Effector memory CD4-positive, alpha-beta T cell (primary cell): ENCODE measurements at places on chromosomes 13 and 19.

GRCh38 chr19:7337380-7338194 lies 11.2 kb upstream of the ARHGEF18 start:
- no peak for DNase-seq

DNA sequence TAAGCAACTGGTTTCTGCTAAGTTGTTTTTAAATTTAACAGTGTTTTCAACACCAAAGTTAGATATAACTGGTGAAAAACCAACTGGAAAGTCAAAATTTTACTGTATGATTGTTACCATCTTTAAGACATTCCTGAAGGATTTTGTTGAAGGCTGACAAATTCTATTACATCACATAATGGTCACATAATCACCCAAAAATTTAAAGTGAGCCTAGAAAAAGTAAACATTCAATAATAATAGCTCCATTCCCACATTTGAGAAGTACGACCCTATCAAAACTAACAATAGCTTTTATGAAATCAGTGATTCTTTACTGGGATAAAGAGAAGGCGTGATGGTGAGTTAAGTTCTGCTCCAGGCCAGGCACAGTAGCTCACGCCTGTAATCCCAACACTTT lies 51.6 kb downstream of the USP12 start:
- no peak for DNase-seq

GRCh38 chr13:85287528-85287927 lies 511.7 kb downstream of the SLITRK6 start:
- DNase-seq: no peak

DNA sequence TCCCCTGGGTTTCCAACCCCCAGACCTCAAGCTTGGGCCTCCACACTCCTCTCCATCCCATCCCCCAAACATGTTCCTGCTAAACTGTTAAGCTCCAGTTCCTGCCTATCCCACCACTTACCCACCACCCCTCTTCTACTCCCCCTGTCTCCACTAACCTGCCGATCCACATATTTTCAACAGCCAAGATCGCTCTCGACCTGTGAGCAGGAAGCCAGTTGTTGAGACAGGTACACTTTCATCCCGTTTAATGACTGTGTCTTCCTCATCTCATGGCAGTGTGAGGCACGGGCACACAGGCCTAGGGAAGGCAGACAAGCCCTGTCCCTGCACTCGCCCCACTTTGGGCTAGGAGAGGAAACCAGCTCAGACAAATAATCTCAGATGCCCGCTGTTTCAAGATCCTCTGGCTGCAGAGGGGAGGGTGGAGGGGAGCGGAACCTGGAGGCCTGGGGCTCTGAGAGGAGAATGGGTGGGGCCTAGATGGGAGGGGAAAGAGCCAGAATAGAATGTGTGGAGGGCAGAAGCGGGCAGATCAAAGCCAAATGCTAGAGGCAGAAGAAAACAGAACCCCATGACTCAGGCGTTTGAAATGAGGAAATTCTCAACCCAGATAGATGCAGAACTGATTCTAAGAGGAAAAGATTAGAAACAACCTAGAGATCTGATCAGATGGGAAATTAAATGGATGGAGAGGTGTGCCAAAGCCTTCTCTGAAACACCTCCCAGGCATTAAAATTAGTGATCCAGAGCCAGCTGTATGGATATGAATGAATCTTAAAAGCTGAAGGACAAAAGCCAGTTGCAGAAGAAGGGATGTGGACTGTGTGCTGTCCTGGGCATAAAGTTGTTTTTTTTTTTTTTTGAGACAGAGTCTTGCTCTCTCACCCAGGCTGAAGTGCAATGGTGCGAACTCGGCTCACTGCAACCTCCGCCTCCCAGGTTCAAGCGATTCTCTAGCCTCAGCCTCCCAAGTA lies 16.9 kb upstream of the CYP2S1 start:
- peak; percentile 8 for DNase-seq

- DNase-seq: no peak
Observed at GRCh38 chr13:50130123-50130946, 115.1 kb downstream of the KCNRG start.

GRCh38 chr13:31154939-31155338 lies 6.8 kb downstream of the HSPH1 start:
- DNase-seq: no peak

DNA sequence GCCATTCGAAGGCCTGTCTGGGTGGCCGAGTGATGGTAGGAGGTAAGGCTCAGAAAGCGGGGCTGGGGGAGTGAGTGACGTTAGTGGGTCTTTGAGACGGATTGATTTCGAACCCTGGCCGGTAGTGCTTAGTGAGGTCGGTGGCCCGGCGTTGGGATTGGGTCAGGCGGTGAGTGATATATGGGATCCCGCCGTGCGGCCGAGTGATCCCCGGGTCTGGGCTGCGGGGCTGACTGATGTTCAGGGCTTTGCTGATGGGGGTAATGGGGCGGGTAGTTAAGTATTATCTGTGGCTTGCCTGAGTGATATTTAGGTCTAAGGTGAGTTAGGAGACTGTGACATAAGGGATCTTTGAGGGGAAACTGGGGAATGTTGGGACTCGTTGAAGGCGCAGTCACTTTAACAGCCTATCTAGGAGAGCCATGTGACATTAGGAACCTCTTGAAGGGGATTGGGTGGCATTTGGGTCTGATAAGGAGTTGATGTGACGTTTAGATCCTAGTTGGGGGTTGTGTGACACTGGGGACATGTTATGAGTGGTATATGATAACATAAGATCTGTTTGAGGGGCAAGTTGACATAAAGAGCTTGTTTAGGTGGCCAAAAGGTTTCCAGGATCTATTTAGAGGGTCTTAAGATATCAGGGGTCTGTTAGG lies 543 bp downstream of the PSMC4 start:
- DNase-seq: no peak

DNA sequence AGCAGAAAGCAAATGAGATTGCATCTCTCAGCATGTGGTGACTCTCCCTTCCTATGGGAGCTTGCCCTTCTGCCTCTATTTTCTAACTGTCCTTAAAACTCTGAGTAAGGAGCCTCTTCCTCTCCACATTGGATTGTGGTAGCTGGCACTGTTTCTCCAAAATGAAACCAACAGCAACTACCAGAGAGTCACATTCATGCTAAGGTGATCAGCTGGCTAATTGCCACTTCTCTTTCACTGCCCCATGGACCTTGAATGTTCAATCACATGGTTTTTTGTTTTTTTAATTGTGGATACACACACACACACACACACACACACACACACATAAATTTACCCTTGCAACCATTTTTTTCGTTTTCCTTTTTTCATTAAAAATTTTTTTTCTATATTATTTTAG lies 154.7 kb upstream of the TSC22D1 start:
- no peak for DNase-seq
